ENCODE measurements at places on chromosomes 1 and 21. TPM values are rescaled to one million over a fixed set of nuclear protein-coding genes. Genes with fewer than 3 reads are reported as not detected.

DNA sequence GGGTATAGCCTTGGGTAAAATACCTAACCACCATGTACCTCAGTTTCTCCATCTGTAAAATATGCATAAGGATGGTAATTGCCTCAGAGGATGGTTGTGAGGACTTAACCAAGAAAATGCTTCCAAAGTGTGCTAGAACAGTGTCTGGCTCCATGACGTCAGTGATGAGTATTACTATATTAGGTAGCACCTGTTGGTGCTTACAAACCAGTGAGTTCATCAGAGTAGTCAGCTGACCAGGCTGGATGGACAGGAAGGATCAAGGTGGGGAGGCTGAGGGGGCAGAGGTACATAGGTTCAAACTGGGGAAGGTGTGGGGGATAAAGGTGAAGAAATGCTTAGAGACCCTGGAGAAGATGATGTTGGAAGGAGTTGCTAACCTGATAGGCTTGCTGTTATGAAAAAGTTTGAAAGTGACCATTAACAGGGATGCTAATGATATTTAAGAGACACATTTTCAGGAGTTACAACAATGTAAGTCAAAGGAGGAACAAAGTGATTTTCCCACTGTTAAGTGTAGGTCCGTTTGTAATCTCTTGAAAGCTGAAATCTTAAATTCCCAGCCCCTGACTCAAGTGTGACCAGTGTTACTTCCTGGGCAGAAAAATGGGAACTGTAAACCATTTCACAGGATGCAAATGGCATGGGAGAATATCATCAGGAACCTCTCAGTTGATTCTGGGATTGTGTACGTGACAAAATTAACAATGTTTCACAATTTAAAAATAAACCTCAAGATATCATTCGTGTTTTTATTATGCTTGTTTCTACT, 4.4 kb downstream of the NTPCR start:
- peaks cover 18% of the 10 kb centered on the region for H3K4me1 ChIP-seq
- no peak overlapping the region for H3K4me3 ChIP-seq
- no peaks in the 10 kb centered on the region for H3K27me3 ChIP-seq
- peaks cover 8% of the 10 kb centered on the region for H3K36me3 ChIP-seq
- no peak overlapping the region for H3K27ac ChIP-seq

DNA sequence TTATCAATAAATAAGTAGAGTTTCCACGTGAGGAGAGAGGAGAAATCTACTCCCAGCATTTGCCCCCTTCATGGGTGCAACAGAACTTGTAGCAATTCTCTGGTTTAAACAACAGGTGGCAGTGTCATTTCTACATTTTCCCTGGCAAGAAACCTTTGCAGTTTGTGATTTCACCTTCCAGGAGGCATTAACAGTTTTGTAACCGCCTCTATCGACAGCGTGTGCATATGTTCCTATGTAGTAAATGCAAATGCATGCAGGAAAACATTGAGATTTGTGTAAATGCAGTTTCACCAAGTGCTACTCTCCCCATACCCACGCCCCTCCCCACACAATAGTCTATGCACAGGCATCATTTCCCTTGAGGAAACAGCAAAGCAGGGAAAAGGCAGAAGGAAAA, 494.7 kb downstream of the SMYD3 start:
- H3K27me3 ChIP-seq = no peaks in the 10 kb centered on the region
- DNase-seq = no peak
- H3K4me3 ChIP-seq = no peak overlapping the region
- H3K4me1 ChIP-seq = no peaks in the 10 kb centered on the region

DNA sequence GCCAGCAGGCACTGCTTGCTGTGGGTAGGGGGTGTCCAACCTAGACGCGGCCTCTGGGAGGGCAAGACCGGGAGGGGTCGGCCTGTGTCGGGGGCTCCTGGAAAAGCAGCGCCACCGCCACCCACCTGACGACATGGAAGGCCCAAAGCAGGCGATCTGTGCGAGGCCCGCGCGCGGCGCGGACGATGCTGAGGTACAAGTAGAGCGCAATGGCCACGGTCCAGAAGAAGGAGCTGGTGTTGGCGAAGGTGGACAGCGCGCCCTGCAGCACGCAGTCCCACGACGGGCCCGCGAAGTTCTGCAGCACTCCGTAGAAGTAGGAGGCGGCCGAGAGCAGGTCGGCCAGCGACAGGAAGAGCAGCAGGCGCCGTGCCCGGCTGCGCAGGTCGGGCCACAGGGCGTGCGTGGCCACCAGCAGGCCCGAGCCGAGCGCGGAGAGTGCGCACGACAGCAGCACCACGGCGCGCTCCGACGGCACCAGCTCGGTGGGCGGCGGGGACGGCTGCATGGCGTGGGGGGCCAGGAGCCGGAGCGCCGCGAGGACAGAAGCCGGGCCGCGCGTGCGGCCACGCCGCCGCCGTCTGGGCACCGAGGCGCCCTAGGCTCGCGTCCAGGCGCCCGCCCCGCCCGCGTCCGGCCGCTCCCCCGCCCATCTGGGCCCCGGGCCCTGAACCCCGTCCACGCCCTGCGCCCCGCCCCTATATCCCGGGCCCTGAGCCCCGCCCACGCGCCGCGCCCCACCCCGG, at the start of gene GPR157:
TSS of gene GPR157 (minus strand) at position 583 of the 746 bp plus-strand sequence. CDS start at position 508, 75 bp downstream.
- H3K4me3 ChIP-seq = peak within 1 kb of the TSS; percentile 83
- H3K36me3 ChIP-seq = no peaks in the 10 kb centered on the region
- peaks cover 43% of the 10 kb centered on the region for H3K4me1 ChIP-seq
- peak within 1 kb of the TSS; percentile 63 for H3K27ac ChIP-seq
- no peaks in the 10 kb centered on the region for H3K27me3 ChIP-seq
- DNase-seq = no peak

GRCh38 chr1:42747125-42747524, 7.1 kb upstream of the CLDN19 start:
- H3K27ac ChIP-seq = no peak overlapping the region
- no peaks in the 10 kb centered on the region for H3K27me3 ChIP-seq
- no peak for DNase-seq
- no peak overlapping the region for H3K4me3 ChIP-seq
- peaks cover 20% of the 10 kb centered on the region for H3K4me1 ChIP-seq

DNA sequence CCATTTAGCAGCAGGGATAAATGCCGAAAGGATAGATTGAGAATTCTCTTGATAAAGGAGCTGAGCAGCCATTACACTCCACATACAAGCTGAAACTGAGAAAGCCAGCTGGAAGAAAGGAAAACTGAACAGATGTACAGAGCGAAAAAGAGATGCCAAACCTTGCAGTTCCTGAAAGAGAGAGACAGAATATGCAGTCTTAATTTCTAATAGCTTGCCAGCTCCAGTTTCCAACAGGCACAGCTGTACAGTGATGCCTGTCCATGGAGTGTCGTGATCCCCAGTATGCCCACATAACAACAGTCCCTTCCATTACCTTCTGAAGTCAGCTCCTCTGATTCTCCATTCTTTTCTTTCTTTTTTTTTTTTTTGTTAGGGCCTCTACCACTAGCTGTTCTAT, 22.7 kb downstream of the ABL2 start:
- no peaks in the 10 kb centered on the region for H3K4me1 ChIP-seq
- DNase-seq = no peak
- no peaks in the 10 kb centered on the region for H3K27me3 ChIP-seq
- no peak overlapping the region for H3K27ac ChIP-seq

DNA sequence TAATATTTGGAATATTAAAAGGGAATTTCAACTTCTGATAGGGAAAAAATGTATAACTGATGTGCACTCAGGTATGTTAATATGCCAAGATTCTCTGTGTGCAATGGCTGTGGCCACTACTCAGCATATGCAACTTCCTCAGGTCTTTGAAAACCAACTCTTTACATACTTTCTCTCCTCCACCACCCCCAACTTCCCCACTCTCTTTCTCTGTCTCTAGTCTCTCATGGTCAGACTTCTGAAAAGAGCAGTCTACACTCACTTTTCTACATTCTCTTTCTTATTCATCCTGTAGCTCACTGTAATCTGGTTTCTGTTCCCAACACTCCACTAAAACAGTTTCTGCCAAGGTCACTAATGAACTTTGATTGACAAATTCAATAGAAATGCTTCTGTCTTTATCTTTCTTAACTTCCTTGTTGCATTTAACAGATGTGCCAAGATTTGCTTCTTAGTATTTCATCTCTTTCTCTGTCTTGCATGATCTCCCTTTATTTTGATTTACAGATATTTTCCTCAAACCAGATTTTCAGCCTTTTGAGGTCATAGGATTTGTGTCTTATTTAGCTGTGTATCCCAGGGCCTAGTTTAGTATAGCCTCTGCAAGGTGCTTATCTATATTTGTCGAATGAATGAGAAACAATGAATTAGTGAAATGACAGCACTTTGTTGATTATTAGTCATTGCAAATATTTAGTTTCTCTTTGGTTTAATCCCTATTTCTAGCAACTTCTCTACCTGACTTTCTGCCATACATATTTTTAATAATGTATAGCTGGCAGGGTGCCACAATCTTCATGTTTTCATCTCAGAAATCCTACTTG, 168.9 kb downstream of the LMO4 start:
- DNase-seq = no peak
- no peaks in the 10 kb centered on the region for H3K4me1 ChIP-seq
- H3K4me3 ChIP-seq = no peak overlapping the region
- no peaks in the 10 kb centered on the region for H3K27me3 ChIP-seq

GRCh38 chr1:84301785-84302385, 377 bp downstream of the SAMD13 start:
- no peak overlapping the region for H3K27ac ChIP-seq
- DNase-seq = no peak
- H3K36me3 ChIP-seq = no peaks in the 10 kb centered on the region
- H3K4me1 ChIP-seq = peaks cover 17% of the 10 kb centered on the region
- H3K4me3 ChIP-seq = no peak overlapping the region

- no peak for DNase-seq
- H3K27ac ChIP-seq = peak overlapping the region; percentile 15
- H3K4me3 ChIP-seq = no peak overlapping the region
- H3K36me3 ChIP-seq = no peaks in the 10 kb centered on the region
- H3K27me3 ChIP-seq = no peaks in the 10 kb centered on the region
Observed at GRCh38 chr1:241836941-241837340, 11.1 kb upstream of the EXO1 start.

- peak overlapping the region; percentile 76 for H3K27ac ChIP-seq
- H3K27me3 ChIP-seq = no peaks in the 10 kb centered on the region
Observed at GRCh38 chr1:205225901-205226765, 1.6 kb upstream of the TMCC2 start.

DNA sequence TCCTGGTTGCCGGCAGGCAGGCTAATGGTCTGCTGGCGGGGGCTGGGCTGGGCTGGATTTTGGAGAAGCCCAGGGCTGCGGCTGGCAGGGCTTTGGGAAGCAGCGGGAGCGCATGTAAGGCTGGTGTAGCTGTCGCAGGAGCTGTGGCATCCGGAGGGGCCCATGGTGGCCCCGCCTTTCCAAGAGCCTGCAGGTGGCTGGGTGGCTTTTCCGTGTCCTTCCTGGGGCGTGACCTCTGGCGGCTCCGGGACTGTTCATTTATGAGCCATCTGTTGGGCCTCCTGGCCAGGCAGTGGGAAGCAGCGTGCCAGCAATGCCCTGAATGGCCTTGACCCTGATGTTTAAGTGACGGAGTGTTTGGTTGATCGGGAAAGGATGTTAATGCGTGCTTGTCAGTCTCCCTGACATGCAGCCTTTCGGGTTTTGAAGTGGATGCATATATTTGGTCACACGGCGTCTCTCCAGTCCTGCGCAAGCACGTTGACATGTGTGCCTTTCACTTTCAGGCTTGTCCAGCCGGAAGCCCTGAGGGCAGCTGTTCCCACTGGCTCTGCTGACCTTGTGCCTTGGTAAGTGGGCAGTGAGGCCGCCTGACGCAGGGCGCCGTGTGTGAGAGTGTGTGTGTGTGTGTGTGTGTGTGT, 38.5 kb downstream of the AGPAT3 start:
- no peak overlapping the region for H3K27ac ChIP-seq
- H3K36me3 ChIP-seq = no peaks in the 10 kb centered on the region
- no peaks in the 10 kb centered on the region for H3K27me3 ChIP-seq

- peaks cover 17% of the 10 kb centered on the region for H3K4me1 ChIP-seq
- DNase-seq = peak; percentile 25
- H3K27ac ChIP-seq = no peak overlapping the region
- no peak overlapping the region for H3K4me3 ChIP-seq
- H3K36me3 ChIP-seq = no peaks in the 10 kb centered on the region
Observed at GRCh38 chr1:165420655-165421054, 24.3 kb downstream of the RXRG start.

DNA sequence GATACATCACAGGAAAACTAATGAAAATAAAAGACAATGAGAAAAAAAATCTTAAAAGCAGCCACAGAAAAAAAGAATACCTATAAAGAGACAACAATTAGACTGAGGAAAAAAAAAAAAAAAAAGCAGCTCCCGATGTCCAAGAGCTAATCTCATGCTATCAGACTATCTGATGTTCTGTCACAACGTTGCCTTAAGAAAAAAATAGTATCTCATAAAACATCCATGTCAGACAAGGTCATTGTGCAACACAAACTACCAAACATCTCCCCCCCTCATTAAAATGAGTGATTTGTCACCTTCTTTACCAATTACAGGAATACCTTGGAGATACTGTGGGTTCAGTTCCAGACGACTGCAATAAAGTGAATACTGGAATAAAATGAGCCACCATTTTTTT, 68.9 kb downstream of the ZNF644 start:
- H3K4me3 ChIP-seq = no peak overlapping the region
- H3K27me3 ChIP-seq = no peaks in the 10 kb centered on the region
- H3K4me1 ChIP-seq = peaks cover 3% of the 10 kb centered on the region
- no peak for DNase-seq
- no peaks in the 10 kb centered on the region for H3K36me3 ChIP-seq
- no peak overlapping the region for H3K27ac ChIP-seq

DNA sequence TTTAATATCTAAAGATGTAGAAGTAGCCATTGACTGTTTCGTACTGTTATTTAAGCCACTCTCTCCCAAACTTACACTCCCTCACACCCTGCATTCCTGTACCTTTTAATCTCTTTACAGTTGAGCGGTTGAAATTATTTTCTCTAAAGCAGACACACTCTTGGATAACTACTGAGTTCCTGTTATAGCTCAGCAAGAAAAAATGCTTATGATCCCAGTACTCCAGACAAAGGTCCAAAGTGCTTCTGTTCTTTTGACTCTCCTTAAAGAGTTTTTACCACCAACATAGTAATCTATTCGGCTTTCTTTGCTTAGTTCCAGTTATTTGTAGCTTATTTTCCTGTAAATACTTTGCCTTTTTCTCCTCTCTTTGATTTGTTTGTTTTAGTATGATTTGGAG, 100.1 kb downstream of the ATF6 start:
- H3K27me3 ChIP-seq = no peaks in the 10 kb centered on the region
- no peaks in the 10 kb centered on the region for H3K36me3 ChIP-seq
- DNase-seq = no peak
- no peaks in the 10 kb centered on the region for H3K4me1 ChIP-seq

GRCh38 chr1:212683357-212683722, 16.3 kb downstream of the BATF3 start:
- peaks cover 25% of the 10 kb centered on the region for H3K27me3 ChIP-seq
- no peaks in the 10 kb centered on the region for H3K4me1 ChIP-seq
- no peaks in the 10 kb centered on the region for H3K36me3 ChIP-seq
- no peak overlapping the region for H3K4me3 ChIP-seq

DNA sequence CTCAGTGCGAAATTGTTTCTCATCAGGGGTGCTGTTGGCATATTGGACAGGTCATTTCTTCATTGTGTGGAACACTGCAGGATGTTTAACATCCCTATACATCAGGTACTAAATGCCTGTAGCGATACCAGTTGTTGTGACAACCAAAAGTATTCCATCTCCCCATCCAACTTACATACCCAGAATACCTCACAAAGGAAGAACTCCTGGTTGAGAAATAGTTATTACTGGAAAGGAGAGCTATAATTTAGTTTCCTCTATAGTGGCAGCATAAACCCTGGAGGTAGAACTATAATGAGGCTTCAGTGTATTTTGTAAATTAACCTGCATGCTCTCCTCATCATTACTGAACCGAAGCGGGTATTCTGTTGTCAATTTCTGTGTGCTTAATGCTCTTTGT, 45.1 kb downstream of the IVNS1ABP start:
- no peak for DNase-seq
- H3K27me3 ChIP-seq = no peaks in the 10 kb centered on the region
- H3K4me1 ChIP-seq = no peaks in the 10 kb centered on the region
- no peaks in the 10 kb centered on the region for H3K36me3 ChIP-seq
- no peak overlapping the region for H3K27ac ChIP-seq
- H3K4me3 ChIP-seq = no peak overlapping the region

The UBXN10 gene
- polyA plus RNA-seq = 0.06 TPM

The KCNJ6 gene
- polyA plus RNA-seq = not detected

Data from keratinocyte (primary cell).